ENCODE measurements at places on chromosomes 4 and X.

DNA sequence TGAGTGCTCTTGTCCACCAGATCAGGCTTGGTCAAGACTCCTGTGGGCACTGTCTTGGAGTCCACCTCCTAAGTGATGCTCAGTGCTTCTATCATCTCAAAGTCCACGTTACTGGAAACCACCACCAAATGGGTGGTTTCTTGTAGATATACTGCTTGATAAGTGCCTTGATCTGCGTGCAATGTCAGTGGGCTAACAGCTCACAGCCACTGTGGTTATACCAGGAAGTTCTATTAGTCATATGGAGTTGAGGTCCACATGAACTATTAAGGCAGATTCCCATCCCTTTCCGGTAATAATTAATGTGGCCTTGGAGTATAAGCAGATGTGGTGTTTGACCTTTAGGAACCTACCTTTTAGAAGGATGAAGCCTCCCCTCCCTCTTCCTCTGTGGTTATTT lies 161.9 kb downstream of the ZNF518B start:
- DNase-seq = no peak

- peak; percentile 8 for DNase-seq
These were observed 12.0 kb upstream of the UFSP2 start for GRCh38 chr4:185437809-185438208.

DNA sequence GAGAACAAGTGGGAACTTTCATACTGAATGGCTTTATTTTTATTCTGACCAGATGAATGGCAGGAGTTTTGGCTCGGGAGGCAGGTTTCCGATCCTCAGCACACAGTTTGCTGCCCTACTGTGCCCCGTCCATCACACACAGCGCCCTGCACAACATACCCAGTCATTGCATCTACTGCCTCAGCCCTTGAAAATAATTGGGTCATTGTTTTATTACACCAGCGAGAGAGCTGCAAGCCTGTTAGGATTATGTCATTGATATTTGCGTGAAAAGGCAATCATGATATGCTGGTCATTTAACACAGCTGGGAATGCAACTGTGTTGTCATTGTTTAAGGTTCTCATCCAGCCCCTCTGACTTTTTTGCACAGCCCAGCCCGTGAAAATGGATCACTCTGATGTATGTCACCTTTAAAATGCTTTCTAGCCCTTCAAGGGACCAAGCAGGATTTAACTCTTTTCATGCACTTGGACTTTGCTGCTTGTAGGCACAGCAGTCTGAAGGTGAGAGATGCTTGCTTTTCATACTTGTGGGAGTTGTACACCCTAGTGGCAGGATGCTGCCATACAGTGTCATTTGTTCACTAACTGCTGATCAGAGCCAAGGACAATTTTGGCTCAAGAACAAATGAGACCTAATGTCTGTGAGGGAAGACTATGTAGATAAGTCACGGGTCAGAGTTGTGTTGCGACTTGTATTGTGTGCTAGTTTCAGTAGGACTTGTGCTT lies 62.3 kb downstream of the RTL9 start:
- no peak for DNase-seq

GRCh38 chr4:8846046-8846720 lies 25.5 kb downstream of the HMX1 start:
- DNase-seq = no peak

- DNase-seq = peak; percentile 65
These were observed 55.4 kb downstream of the HADH start for GRCh38 chr4:108044951-108045686.

DNA sequence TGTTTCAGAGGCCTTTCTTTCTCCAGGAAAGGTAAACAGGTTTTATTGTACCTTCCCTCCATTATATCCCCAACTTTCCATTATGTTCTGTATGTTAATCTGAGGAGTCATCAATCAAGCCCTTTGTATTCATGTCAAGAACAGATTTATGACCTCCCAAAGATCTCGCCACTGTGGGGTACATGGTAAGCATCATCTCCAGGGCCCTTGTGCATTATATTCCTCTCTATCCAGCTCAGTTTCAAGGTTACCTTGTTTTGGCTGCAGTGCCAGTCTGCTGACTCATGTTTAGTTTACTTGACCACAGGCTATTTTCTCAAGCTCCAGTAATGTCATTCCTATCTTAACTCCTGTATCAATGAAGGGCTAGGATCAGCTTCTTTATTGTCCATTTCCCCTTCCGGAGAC lies 125.1 kb upstream of the FRMPD4 start:
- peak; percentile 71 for DNase-seq

DNA sequence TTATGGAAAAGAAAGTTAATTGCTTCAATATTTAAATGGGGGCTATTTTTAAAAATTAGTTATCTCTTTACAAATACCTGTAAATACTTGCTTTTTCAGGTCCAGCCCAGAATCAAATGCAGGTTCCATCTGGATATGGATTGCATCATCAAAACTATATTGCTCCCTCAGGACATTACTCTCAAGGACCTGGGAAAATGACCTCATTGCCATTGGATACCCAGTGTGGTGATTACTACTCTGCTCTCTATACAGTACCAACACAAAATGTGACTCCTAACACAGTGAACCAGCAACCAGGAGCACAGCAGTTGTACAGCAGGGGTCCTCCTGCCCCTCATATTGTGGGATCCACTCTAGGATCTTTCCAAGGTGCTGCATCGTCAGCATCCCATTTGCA lies 29.2 kb downstream of the SEC24B start:
- DNase-seq = peak; percentile 58

GRCh38 chr4:155960522-155960921 lies 6.9 kb upstream of the CTSO start:
- DNase-seq = peak; percentile 80

GRCh38 chr4:83208371-83209365 lies 75.9 kb downstream of the COQ2 start:
- DNase-seq = no peak

All from bronchial epithelial cell (primary cell).